Caudate nucleus (tissue), 63 donors: ENCODE measurements at places on chromosomes 2 and 18.

DNA sequence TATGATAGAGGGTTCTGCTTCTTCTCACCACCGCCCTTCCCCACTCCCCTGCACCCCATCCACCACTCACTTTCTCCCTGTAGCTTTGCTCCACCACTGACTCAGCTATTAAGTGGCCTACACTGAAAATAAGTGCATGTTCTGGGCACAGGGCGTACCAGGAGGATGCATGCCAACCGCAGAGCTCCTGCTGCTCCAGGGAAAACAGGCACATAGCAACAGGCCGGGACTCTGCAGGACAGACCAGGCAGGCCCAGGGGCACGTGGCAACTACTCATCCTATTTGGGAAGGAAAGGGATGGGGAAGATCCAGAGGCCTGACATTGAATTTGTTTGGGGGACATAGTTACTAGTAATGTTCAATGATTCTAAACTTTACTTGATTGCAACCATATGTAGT lies 28.4 kb downstream of the ARL4C start:
- DNase-seq: no peak

DNA sequence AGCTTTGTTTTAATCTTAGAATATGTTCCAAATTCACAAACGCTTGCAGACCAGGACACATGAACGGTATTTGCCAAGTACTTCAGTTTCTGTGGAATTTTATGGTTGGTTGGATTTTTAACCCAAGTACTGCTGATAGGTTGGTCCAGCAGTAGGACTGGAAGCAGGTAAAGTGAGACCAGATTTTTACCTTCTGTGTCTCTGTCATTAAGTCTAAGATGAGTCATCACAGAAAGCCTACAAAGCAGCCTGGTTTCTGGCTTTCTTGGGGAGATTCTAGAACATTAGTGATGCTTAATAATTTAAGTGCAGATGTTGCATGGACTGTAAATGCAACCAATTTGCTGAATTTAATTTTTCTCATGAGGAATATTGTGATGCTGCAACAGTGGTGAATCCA lies 100.5 kb downstream of the SCG2 start:
- no peak for DNase-seq

DNA sequence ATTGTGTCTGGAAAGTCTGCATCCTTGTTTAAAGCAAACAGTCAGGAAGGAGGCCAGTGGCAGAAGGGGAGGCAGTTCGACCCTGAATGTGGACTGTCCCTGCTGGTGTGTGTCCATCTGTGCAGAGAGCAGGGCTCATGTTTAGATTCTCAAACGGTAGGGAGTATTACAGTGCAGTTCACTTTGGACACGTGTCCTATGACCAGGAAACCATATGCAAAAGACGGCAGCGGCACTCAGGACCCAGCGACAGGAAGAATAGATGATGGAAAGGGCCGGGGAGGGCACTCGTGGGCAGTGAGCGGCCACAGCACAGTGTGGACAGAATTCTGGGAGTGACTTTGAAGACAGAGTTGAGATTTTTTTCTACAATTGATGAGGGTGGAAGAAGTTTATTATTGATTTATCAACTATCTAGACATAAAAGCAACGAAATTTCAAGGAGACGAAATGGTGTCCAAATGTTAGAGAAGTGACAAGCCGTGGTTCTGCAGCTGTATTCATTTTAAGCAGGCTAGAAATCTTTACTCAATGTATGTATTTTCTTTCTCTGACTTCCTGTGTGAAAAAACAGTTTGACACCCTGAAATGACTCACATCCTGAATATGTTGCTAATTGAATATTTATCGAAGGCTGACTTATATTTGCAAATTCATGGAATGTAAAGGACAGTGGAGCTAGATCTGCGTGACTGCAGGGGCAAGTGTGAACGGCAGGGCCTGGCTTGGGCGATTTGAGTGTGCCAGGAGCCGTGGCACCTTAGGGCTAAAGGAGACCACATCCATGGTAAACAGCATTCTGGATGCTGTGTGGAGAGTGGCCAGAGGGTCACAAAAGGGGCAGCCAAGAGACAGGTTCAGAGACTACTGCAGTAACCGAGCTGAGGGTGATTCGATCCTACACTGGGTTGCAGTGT lies 214.2 kb downstream of the PTGR3 start:
- no peak for DNase-seq

DNA sequence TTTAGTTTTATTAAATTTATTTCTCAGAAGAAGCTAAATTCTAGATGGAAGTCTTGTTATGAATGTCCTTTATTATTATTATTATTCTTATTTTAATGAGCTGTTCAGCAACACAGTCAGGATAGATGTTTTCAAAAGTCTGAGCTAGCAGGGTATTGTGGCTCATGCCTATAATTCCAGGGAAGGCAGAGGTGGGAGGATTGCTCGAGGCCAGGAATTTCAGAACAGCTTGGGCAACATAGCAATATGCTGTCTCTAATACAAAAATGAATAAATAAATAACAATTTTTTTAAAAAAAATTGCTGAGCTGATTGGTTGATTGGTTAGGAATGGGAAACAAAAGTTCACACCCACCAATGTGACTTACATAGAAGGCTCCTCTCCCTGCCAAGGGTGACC lies 274.1 kb upstream of the CYRIA start:
- no peak for DNase-seq

DNA sequence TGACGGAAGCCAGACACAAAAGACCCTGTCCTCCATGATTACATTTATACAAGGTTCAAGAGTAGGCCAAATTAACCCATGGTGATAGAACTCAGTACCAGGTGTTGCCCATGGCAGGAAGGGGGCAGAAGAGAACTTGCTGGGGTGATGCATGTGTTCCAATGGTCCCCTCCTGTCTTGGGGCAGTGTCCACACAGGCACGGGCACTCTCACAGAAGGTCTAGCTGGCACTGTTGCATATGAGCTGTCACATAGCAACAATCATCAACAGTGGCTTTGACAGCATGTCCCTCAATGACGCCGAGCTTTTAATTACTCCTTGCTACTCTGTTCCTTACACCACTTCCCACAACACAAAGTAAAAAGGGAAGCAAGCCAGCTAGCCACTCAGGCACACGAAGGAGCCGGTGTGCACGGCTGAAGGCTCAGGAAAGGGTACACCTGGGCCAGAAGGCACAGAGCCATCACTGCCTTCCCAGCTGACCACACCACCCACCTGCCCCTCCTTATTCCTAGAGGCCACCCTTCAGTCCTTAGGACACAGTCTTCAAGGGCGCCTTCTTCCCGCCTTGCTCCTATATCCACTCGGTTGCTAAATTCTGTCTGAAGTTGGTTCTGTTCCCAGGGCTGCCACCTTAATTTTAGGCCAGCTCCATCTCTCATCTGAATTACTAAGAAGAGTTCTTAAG lies 28.9 kb downstream of the RPL31 start:
- no peak for DNase-seq

DNA sequence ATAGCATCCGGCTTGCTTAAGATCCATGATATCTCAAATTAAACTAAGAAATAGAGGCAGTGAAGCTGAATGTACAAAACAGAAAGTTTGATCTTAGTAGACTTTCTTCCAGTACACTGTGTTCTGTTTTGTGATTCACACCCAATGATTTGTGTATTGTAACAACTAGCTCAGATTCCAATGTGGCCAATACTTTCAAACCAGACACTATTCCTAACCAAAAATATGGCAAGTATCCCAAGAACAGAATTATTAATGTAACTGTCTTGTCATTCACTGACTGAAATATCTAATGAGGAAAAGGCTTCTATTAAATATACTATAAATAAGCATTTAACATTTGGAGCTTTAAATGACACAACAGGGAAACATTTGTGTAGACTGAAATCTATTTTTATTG lies 299.1 kb downstream of the NRXN1 start:
- no peak for DNase-seq
